ENCODE measurements at places on chromosomes 16 and 17.

GRCh38 chr16:47721006-47721637, 260.0 kb downstream of the PHKB start:
- no peak for DNase-seq

DNA sequence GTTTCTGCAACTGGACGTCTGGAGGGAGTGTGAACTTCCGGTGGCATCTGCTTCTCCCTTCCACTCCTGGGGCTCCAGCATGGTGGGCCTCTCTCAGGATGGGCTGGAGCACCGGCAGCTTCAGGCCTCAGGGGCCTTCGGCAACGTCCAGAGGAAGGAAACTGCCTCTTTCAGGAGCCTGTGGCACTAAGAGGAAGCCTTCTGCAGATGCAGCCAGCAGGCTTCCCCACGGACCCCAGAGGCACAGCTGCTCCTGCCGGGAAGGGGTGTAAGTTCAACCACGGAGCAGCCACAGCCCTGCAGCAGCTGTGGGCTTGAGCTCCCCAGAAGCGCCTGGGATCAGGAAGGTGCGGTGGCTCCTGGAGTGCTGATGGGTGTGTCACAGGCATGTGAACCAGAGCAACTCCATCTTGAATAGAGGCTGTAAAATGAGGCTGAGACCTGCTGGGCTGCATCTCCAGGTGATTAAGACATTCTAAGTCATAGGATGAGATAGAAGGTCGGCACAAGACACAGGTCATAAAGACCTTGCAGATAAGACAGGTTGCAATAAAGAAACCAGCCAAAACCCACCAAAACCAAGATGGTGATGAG, 50.8 kb upstream of the KLHDC4 start:
- no peak for DNase-seq

GRCh38 chr17:30324723-30325122, 9.1 kb downstream of the TMIGD1 start:
- no peak for DNase-seq

GRCh38 chr17:44826123-44826790, 3.8 kb downstream of the GJC1 start:
- no peak for DNase-seq

DNA sequence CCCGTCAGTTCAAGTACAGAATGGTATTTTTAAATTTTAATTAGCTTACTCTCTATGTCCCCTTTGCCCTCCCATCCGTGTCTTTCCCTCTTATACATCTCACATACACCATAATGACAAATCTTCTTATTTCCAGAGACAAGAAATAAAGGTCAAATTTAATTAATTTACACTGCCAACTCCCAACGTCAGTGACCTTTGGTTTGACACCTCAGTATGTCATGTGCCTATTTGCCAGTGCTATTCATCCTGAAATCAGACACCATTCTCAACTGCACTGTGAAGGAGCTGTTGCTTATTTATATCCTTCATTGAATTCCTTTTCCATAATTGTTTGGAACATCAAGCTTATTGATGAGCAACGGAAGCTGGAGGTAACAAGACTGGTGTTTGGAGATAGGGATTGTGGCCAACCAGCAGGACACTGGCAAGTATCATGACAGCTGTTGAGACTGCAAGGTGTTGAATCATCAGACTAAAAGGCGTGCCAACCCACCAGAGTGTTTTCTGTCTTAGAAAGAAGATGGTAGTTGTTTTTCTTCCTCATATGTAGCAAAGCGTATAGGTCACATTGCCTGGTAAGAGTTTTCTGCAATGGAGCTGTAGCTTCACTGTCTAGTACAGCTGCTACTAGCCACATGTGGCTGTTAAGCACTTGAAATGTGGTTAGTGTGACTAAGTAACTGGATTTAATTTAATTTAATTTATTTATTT, 12.5 kb downstream of the CALCOCO2 start:
- peak; percentile 30 for DNase-seq

- DNase-seq = no peak
Measured at GRCh38 chr17:17172990-17173389, 33.1 kb downstream of the PLD6 start.

GRCh38 chr17:148757-149156, 11.4 kb downstream of the SCGB1C2 start:
- no peak for DNase-seq

DNA sequence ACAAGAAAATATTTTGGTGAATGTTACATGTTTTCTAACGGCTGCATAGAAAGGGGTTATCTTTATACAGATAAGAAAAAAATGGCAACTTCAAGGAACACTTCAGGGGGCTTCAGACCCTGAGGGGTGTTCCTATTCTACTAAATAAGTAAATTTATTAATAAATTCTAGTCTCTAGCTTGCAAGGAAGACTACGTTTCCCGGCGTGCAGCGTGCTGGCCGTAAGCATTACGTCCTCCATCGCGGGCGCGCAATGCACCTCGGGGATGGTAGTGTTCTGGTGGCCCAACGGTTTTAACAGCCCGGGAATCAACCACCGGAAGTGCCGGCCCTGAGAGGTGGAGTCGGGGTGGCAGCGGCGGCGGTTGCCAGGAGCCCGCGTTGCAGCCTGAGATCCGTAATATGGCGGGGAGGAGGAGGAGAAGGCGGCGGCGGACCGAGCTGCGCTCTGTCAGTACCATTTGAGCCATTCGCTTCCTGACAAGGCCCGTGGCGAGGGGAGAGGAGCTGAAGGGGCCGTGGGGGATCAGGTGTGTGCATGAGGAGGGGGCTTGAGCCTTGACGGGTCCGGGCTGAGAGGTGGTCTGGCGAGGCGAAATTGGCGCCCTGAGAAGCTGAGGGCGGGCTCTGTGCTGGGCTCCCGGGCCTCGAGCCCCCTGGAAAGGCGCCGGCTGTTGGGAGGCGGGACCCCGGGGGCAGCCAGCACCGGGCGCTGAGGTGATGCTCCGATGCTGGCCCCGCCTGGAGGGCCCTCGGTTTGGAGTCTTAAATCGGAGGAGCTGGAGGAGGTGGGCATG, at the start of gene CCP110:
Gene CCP110 (plus strand): TSS at position 384 of the 797 bp plus-strand sequence. CDS start 3,940 bp downstream, outside the sequence.
- peak; percentile 98 for DNase-seq

- DNase-seq = no peak
Measured at GRCh38 chr16:84754956-84755672, 55.3 kb downstream of the USP10 start.

DNA sequence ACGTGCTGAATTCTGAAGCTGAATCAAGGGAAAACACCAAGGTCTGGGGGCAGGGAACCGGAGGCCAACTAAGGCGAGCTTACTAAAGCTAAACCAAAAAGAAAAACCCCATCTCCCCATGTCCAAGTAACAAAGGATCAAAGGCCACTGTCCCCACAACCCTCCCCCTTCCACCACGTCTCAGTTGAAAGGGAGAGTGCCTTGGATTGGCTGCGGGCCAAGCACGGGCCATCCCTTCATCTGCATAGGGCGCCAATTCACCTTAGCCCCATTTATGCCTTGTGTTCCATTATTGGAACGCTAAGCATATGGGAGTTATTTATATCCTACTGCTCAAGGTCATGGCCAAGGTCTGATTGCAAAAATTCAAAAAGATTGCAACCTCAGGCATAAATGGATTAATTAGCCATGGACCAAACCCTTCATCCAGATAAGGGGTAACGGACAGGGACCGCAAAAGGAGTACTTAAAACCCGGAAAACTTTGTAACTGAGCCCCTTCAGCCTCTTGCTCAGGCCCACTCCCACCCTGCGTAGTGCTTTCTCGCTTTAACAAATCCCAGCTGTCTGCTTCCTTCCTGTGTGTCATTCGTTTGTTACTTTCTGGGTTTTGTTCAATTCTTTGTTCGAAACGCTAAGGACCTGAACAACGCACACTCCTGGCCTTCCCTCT, 740 bp upstream of the ATP6V0D1 start:
- peak; percentile 80 for DNase-seq

DNA sequence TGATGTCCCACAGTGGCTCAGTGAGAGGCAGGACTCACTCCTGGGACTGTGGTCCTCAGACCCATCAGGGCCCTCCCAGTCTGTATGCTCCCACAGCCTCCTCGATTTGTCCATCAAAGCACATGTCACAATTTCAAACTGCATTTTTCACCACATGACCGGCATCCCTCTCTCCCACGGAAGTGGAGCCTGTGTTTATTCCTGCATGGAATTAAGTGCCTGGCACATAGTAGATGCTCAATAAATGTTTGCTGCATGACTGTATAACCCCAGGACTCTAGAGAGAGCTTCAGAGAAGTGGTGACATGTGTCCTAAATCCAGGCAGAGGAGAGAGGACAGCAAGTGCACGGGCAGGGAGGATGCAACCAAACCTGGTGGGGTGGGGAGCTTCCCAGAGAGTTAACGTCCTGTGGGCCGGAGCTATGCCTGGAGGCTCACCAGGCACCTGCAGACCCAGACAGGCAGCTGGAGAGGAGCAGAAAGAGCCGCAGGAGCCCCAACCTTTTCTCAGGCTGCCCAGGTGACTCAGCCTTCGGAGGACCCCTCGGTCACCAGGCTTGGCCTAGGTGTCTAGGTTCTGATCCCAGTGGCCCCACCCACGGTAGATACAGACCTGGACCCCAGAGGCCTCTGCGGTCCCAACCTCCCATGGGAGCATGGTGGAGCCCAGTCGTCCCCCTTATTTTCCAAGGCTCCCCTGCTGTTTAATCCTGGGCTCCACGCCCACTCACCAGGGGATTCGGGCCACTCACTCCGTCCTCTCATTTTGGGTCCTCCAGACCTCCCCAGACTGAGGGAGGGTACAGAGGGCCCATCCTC, 5.8 kb downstream of the CDH5 start:
- no peak for DNase-seq

GRCh38 chr17:68443972-68444464, 13.3 kb downstream of the WIPI1 start:
- DNase-seq = no peak

GRCh38 chr16:75433732-75434413, 570 bp upstream of the CFDP1 start:
- DNase-seq = peak; percentile 85

DNA sequence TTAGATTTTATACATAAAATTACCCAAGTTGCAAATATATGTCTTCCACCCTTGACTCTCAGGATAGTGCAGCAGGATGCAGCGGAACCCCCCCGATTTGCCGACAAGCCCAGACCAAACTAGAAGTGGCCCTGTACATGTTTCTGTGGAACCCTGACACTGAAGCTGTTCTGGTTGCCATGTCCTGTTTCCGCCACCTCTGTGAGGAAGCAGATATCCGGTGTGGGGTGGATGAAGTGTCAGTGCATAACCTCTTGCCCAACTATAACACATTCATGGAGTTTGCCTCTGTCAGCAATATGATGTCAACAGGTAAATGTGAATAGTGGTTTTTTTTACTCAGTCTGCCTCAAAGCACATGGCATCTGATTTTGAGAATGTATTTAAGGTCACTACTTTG, 70.7 kb downstream of the OMG start:
- DNase-seq = no peak

DNA sequence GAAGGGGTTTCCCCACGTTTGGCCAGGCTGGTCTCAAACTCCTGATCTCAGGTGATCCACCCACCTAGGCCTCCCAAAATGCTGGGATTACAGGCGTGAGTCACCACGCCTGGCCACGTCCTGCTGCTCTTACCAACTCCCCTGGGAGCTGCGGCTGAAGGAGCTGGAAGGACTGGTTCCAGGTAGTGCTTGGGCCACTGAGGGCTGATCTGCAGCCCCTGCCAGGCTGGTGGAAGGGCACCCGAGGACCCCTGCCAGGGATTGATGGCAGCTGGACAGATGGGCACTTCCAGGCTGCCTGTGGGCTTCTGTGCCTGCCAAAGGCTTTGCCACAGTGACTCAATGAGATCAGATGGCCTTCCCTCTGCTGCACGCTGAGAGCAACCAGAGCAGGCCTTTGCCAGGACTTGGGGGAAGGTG, 2.3 kb downstream of the OXLD1 start:
- no peak for DNase-seq

DNA sequence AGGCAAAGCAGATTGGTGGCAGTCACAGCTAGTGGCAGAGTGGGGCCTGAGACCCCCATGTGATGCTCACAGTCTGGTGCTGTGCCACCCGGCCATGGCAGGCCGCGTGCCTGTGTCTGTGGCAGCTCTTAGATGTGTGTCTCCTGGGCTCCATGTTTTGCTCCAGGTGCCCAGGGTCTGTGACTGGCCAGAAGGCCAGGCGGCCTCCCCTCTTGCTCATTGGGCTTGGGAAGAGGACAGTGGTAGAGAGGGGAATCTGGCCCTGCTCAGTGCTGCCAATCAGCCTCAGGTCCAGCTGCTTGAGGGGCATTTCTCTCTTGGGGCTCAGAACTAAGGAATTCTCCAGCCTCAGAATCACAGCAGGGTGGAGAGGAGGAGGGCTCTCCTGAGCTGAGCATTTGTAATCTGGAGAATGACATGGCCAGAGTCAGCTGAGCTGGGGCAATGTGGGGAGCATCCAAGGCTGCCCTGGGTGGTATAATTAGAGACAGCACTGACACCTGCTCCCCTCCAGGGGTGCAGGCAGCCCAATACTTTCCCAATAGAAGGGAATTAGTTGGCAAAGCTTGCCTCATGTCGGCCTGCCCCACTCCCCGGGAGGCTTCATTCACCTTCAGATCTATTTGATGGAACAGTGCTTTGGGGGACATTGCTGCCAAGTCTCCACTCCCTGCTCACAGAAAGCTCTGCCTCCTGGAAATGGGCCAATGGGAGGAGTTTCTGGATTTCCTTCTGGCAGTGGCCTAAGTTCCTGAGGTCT, 2.7 kb upstream of the LASP1NB start:
- DNase-seq = peak; percentile 27

- DNase-seq = no peak
Measured at GRCh38 chr16:30649725-30650368, 913 bp upstream of the PRR14 start.

- DNase-seq = no peak
Measured at GRCh38 chr17:22300177-22300576, 607.9 kb downstream of the KCNJ18 start.

DNA sequence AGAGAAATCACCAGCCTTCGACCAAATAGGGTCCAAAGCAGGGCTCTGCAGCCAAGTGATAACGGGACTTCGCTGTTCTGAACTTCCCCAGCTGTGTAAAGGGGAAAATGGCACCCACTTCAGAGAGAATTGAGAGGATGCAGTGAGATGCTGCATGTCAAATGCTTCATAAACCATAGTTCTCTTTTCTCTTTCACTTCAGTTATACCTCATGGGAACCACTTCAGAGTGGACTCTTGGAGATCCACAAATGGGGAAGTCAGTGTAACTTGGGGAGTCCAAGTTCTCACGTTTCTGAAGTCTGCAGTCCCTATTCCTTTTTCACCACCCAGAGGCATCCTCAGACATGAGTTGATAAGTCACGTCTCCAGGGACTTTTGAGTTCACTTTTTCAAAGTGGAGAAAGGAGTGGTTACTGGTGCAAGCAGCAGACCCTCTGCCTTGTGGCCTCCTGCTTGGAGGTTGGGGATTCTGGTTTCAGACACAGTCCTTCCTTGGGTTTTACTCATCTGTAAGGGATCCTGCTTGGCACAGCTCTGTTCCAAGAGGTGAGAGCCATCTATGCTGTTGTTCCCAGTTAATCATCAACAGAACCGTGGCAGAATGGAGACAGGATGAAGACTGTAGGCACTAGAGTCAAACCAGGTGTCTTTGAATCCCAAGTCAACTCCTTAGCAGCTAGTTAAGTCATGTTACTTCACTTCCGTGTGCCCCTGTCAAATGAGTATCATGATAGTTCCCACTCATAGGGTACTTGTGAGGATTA, 123.4 kb upstream of the NOL11 start:
- DNase-seq = no peak

DNA sequence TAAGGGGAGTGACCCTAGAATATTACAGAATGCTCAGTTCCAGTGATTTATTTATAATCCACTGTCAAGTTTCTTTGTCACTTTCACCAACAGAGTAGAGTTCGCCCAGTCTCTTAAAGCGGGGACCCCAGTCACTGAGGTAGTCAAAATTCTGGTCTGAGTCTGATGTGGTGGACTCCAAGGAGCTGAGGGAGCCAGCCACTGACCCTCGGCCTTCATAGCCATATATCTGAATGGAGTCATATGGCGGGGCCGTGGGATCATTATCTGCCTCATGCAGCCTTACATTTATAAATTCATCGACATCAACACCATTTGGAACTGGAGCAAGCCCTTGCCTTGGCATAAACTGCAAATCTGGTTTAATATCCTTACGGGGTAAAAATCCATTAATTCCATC, 382.7 kb downstream of the CDH8 start:
- DNase-seq = no peak

All from NCI-H82 (cell line).